ENCODE measurements at places on chromosomes 5 and 9.

DNA sequence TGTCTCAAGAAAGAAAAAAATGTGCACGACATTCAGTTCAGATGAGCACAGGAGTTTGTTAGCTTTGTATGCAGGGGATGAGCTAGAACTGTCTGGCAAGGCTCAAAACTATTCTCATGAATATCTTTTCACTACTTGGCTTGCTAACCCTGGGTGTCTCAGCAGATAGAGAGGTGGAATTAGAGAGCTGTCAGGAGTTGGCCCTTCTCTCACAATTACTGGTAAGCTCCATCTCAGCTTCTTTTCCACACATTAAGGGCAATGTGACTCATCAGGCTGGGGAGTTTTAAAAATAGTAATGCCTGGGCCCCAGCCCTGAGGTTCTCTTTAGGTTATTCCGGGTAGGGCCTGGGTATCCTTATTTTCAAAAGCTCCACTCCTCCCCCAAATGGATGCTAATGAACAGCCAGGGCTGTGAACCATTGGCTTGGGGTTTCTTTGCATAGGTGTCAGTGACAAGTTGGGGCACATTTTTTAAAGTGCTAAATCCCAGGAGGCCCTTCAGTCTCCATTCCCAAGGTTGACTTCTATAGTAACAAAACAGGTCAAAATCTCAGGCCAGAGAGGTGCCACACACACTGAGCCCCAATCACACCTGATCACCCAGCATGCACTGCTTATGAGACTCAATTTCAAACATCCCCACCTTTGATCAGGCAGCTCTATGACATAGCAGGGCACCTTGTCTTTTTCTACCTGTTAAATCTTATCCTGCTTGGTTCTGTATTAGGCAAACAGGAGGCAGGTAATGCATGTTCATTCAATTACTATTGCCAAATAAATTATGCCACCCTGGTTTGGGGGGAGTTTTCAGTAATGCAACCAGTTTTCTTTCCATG, 239.7 kb upstream of the DAP start:
- DNase-seq, result no peak

DNA sequence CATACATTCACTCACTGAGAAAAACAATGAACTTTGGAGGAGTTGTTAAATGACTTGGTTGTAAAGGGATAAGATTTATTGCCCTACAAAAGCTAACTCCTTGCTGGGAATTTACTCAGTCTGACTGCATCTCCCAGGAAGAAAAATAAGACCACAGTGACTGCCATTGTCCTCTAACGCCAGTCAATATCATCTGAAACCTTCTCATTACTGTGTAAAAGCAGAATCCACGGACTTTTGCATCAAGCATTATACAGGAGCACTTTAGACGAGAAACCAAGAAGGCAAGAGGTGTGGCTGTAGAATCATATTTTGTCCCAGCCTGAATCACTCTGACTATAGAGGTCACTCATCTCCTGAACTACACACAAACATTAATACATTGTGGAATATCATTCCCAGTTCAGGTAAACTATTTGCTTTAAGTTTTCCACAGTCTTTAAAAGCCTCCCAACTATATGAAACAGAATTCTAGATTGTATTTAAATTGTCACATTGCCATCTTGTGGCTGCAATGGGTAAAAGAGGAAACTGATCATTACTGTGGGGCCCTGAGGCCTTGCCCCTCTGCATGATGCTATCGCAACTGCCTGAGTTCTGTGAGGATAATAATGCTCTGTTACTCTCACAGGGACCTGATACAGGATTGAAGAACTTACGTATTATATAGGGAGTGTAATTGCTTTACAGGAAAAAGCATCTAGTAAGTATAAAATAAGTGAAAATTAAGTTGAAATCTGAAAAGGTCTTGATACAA, 142.9 kb downstream of the SLCO4C1 start:
- no peak for DNase-seq

GRCh38 chr5:136236479-136237083, 43.6 kb upstream of the SMIM32 start:
- no peak for DNase-seq

GRCh38 chr5:142255831-142256230, 69.0 kb downstream of the SPRY4 start:
- DNase-seq, result no peak

DNA sequence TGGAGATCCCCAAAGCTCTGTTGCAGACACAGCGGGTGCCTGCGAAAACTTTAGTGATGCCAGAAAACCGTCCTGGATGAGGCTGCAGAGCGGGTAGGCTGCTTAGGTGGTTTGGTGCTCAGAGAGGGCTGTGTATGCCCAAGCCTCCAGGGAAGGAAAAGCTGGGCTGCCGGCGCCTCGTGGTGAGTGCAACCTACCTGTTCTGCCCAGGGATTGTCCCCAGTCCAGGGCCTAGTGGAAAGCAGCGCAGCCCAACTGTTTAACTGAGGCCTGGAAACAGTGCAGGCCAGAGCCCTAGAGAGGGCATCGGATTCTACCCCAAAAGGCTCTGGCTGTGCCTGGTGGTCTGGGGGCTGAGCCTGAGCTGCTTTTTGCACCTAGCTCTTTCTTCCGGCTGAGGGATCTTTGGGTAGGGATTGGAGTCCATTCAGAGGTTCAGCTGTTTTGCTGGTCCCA, 2.8 kb downstream of the LMX1B start:
- DNase-seq, result no peak

DNA sequence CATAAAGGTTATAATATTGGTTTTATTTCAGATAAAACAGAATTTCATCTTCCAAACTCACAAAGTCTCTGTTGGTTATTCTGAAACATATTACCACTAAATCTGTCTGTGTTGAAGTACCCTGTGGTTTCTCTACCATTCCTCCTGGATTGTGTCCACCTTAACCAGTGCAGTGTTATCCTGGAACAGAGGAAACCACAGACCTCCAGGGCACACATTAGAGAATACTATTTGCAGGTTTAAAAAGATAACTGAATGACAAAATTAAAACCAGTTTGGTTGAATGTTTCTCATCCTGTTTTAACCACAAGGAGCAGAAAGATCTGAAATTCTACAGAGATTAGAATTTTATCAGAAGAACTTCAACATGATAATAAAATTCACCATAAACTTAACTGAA, 251.8 kb downstream of the CWC27 start:
- DNase-seq, result no peak

DNA sequence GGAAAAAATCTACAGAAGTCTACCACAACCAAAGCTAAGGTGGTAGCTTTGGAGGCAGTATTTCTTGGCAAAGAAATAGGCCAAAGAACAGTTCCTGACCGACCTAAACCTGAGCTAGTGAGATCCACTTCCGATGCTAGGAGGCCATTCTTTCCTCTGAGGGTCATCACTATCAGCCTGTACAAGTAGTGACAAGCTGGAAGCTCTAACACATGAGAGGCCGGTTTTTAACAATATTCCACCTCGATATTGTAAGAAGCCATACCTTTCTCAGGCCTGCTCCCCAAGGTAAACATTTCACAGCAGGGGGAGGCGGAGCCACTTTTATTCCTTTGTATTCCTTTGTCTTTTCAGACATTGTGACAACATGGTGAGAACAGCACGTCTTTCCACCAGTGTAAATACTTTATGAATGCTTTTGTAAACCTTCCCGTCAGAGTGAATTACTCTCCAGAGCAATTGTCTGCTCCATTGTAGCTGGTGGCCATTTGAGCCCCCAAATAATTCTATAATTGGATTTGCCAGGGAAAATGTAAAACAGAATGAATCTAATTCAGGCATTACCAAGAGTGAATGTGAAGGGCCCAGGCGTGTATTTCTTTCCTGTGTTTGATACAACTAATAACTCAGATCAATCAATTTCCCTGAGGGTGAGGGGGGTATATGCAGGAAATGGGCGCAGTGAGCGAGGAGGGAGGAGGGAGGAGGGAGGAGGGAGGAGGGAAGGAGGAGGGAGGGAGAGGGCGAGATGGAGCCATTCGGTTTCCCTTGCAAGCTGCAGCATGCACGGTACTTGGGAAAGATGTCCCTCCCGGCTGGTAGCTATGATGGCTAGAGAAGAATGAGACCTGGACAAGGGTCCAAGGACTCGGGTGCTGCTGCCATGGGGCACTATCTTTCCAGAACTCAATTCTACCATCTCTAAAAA, 166.6 kb downstream of the CDK5RAP2 start:
- no peak for DNase-seq

DNA sequence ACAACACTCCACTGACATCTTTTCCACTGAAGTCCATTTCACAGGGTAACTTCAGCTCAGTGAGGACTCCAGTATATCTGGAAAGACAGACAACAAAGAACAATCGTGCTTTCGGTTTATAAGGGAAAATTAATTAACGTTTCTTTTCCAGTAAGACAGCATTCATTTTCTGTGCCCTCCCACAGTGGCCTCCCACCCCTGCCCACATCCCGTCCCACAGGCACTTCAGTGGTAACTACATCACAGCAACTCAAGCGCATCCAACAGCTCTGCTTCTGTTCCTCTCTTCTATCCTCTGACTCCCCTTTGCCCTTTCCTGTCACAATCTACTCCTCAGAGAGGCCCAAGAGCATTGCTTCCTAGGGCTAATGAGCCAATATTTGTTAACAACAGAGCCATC, 40.3 kb downstream of the GLDC start:
- no peak for DNase-seq

DNA sequence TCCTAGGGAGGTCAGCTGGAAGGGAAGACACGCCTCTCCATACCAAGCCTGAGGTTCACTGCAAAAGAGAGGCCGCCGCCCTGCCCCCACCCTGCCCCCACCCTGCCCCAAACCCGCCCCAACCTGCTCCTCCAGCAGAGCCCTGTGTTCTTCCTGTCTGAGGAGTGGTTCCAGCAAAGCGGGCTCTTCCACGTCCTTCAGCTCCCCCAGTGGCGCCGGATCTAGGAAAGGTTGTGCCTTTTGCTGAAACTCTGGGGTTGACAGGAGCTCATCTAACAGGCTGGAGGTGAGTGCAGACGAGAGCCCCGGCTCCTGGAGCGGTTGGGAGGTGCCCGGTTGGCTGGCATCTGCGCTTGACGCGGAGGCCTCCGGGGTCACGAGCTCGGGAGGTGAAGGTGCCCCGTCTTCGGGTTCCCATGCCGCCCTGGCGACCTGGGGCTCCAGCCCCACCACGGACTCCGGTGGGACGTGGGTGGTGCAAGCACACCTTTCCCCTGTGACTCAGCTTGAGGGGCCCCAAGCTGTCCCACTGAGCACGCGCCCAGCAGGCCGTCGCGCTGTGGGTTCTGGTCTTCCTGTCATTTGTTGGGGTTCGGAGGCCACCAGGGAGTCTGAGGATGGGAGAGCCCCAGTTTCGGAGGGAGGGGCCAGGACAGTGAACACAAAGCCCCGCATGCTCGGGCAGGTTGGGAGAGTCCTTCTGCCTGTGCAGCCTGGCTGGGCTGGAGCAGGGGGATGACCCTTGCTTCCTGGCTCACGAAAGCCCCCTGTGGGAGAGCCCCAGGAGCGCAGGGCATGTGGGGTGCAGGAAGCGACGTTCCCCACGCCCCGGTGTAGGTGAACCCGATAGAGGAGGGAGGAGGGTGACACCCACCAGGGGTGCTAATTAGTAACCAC, 1467.1 kb downstream of the FOXD4L5 start:
- peak; percentile 64 for DNase-seq

DNA sequence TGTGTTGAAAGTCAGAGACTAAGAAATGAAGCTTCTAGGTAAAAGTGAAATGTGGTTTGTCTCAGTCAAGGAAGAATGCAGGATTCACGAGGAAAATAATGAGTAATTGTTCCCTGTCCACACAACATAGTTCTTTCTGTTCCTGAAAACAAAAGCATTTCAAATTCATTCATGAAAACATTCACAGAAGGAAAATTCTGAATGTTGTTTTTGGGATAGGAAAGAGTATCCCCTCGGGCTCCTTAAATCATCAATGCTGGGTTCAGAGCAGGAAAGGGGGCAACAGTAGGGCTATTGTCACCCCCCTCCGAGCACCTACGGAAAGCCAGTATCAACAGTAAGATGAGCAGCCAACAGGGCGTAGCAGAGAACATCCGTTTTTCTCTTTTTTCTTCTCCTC, 769.9 kb upstream of the ADAMTS16 start:
- no peak for DNase-seq

GRCh38 chr5:88825584-88826315, 57.2 kb downstream of the MEF2C start:
- DNase-seq, result no peak

DNA sequence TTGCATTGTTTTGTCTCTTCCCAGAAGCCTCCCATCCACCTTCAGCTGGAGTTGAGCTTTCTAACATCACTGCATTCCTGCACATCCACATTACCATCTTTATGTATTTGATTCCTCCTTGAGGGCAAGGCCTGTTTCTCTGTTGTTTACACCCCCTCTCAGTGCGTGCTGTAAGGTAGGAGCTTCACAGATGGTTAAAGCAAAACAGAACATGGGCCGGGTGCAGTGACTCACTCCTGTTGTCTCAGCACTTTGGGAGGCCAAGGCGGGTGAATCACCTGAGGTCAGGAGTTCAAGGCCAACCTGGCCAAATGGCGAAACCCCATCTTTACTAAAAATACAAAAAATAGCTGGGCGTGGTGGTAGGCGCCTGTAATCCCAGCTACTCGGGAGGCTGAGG, 110.9 kb downstream of the KCNIP1 start:
- DNase-seq, result no peak

- DNase-seq, result no peak
Observed at GRCh38 chr5:74638970-74639806, 1.3 kb downstream of the ENC1 start.

- DNase-seq, result no peak
Observed at GRCh38 chr9:128643519-128644300, 12.9 kb downstream of the DYNC2I2 start.

DNA sequence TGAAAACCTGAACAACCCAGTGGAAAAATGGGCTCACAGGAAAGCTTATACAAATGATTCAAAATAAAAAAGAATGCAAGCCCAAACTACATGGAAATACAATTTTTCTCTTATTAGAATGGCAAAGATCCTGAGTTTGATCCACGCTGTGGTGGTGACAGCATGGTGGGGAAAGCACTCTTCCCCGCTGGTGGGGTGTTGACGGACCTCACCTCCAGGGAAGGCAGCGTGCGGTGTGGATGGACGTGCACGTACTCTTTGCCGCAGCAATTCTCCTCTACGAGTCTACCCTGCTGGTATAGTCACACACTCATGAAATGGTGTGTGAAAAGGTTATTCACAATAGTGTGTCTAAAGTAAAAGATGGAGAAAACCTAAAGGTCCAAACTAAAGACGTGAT, 5.9 kb upstream of the ZFP62 start:
- no peak for DNase-seq

DNA sequence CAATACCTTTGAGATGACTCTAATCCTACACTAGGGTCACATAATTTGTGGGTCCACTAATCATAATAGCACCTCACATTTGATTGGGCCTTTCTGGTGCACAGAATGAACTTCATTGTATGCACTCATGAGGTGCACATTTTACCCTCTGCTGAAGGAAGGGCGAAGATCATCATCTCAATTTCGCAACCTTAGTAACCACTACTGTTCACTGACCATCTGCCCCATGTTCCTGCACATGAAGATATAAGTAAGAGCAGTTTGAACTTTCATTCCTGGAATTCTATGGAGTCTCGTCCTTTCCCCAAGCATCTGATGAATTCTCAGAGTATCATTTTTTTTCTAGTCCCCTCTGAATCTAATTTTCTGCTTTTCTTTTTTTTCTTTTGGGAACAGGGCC, 21.2 kb downstream of the GAS1 start:
- DNase-seq, result no peak

All from CD4-positive, alpha-beta T cell treated with Interleukin-15 for 1 hour (primary cell).